ENCODE measurements at places on chromosomes 11 and 22. TPM values are rescaled to one million over a fixed set of nuclear protein-coding genes. Genes with fewer than 3 reads are reported as not detected.

DNA sequence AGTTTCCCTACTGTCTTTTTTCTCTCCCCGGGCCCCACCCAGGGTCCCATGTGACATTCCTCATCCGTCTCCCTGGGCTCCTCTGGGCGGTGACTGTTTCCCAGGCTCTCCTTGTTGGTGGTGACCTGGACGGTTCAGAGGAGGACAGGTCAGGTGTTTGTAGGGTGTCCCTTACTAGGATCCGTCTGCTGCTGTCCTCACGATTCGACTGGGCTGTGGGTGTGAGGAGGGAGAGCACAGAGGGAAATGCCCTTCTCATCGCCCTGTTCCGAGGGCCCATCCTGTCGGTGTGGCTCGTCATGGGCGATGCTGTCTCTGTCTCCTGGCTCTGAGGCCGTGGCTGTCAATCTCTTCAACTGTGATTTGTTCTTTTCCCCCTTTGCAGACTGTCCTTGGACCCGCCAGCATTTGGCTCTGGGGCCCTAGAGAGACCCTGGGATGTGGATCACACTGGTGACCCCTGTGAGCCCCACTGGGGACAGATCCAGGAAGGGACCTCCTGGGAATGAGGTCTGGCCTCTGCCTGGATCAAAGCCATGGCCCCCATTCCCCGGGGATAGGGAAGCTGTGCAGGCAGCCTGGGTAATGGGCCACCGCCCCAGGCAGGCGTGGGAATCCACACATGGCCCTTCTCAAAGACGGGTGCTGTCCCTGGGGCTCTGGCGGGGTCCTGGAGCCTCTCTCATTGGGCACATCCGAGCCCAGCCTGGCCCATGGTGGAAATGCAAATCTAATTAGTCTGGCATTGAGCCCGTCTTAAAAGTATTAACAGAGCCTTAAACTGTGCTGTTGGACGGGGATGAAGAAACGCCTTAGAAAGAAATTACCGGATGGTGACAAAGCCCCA lies 46.8 kb upstream of the KCNQ1OT1 start:
- DNase-seq, result no peak

- no peak for DNase-seq
These were observed 23.5 kb downstream of the MCAM start for GRCh38 chr11:119293461-119293860.

The MMP8 gene
- 14.5 TPM for total RNA-seq

- DNase-seq, result no peak
These were observed 361.6 kb downstream of the TMEM135 start for GRCh38 chr11:87399341-87399740.

- no peak for DNase-seq
These were observed 64.5 kb downstream of the SHISAL1 start for GRCh38 chr22:44247923-44248892.

GRCh38 chr22:49866134-49866533 lies 12.5 kb downstream of the ZBED4 start:
- DNase-seq, result no peak

DNA sequence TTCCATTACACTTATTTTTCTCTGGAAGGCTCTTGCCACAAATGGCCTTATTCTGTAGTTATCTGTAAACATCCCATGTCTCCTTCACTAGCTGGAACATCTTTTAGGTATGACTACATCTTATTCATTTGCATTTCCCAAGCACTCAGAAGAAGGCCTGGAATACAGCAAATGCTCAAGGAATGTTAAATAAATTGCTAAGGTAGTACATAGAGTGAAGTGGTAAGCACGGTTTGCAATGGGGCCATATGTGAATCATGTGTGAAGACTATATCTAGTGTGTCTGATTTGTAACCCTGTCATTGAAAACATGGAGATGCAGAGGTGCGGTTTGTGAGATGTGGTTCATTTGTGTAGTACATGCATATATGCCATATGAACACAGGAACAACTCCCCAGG lies 33.5 kb downstream of the GDPD4 start:
- DNase-seq, result no peak

The USP47 gene
- 119 TPM for total RNA-seq

DNA sequence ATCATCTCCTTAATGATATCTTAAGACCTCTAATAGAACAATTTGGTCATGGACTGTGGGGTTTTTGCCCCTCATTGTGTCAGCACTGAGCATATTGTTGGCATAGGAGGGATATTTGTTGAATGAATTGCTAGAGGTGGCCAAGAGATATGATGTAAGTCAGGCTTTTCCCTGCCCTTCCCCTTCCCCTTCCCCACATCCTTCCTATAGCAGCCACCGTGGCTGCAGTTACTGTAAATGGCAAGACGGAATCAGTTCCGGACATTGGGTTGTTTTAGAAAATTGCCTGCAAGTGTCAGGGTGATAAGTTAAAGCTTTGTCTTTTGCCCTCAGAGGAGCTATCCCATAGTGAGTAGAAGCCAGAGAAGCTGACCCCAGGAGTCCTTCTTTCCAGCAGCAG lies 23.0 kb downstream of the LIMK2 start:
- no peak for DNase-seq

The RBMXL2 gene
- total RNA-seq, result 0.55 TPM

The SLC1A2 gene
- total RNA-seq, result 87.4 TPM

- DNase-seq, result no peak
These were observed 1075.5 kb downstream of the NTM start for GRCh38 chr11:132445859-132446291.

The TALDO1 gene
- 104 TPM for total RNA-seq

The CABP4 gene
- 0.39 TPM for total RNA-seq

DNA sequence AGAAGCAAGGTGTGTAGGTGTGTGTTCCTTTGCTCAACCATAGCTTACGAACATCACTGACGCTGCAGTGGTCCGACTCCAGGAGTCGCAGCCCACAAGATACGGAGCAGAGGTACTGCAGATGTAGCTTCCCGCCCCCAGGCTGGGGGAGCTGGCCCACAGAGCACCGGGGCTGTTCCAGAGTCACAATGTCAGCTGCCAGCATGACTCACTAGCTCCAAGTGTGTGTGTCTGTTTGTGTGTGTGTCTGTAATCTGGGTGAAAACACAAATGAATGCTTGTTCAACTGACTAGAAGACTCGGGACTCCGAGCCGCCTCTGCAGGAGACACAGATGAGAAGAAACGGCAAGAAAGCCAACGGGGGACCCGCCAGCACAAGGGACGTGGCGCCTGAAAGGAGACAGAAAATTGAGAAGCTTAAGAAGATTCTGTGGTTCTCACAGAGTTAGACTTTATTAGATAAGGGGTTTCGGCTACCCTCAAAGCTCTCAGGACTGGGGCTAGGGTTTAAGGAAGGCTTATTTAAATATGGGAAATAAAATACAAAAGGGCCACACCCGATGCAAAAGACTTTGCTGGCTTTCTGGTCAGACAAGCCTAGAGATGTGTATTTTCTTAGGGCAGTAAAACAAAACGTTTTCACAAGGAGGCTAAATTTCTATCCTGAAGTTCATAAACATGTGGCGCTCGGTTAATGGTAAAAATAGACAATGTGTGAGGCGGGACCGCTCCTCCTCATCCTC lies 10.7 kb downstream of the VSIG10L2 start:
- DNase-seq, result no peak

- DNase-seq, result no peak
These were observed 22.8 kb upstream of the GCAT start for GRCh38 chr22:37784829-37785495.

The VSIG2 gene
- total RNA-seq, result 0.20 TPM

DNA sequence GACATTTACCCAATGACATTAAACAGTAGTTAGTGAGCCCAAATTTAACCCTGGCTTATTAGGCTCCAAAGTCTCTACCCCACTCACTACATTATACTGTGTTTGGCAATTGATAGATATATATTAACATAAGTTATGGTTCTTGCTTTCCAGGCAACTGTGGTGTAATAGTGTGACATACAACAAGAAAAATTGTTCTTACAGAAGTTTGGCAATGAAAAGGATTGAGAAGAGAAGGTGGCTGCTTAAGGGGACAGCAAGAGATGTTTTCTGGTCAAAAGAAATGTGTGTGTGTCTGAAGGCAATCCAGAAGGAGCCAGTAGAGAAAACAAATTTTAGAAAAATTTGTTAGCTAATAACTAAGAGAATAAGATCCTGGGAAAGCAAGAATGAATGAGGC lies 132.4 kb downstream of the SWAP70 start:
- DNase-seq, result no peak

GRCh38 chr22:42869888-42870480 lies 12.9 kb upstream of the ARFGAP3 start:
- no peak for DNase-seq

DNA sequence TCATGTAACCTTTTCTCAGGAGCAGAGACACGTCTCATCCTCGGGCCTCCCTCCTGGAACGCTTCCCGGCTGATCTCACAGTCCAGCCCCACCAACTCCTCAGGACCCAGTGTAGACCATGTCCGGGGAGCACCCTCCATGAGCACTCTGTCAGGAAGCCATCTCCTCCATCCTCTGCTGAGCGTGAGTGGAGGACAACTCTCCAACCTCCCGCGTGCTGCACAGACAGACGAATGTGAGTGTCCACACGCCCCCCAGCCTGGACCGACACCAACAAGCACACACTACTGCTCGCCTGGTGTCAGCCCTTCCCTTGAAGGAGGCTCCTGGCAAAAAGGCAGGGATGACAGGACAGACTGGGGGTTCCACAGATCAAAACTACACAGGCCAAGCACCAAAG lies 86.6 kb downstream of the SHANK2 start:
- DNase-seq, result no peak

The MUC15 gene
- not detected for total RNA-seq

The ART1 gene
- total RNA-seq, result not detected

The DTX4 gene
- 28.3 TPM for total RNA-seq

The MIOX gene
- total RNA-seq, result not detected

The INSC gene
- 13.9 TPM for total RNA-seq

The TUBA8 gene
- 9.7 TPM for total RNA-seq

GRCh38 chr22:44244265-44244822 lies 63.6 kb downstream of the PARVG start:
- no peak for DNase-seq

DNA sequence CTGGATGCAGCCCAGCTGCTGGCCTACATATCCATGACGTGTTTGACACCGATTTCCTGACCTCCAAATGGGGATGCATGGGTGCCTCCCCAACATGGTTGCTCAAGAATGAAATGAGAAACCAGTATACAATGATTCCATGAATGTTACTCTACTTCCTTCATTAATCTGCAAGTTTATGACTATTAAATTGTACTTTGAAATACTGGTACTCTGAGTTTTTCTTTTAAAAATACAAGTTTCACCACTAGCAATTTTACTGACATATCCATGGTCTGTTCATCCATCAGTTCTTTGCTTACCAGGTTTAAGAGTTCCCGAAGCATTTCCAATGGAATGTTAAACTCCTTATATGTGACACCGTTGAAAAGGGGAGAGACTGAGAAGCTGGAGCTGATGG lies 39.1 kb downstream of the SERPIND1 start:
- no peak for DNase-seq

GRCh38 chr11:117255966-117256365 lies 23.5 kb downstream of the RNF214 start:
- DNase-seq, result no peak

DNA sequence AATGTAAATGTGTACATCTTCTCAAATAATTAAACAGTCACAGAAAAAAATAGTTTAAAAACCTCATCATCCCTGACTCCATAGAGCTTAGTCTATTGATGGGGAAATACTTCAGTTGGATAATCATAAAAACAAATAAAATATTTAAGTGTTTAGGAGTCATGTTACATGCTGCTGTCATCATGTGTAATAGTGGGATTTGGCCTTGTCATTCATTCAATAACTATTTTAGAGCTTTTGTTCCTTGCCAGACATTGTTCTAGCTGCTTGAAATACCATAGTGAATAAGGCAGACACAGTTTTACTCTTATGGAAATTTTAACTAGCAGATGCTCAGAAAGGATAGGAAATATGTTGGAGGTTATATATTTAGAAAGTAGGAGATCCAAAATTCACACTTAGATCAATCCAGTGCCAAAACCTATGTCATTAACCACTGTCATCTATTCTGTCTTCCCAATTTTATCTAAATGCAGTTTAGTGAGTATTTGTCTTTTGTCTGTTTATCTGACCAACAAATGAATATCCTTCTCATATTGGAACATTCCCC lies 324.7 kb downstream of the CASP12 start:
- DNase-seq, result no peak

DNA sequence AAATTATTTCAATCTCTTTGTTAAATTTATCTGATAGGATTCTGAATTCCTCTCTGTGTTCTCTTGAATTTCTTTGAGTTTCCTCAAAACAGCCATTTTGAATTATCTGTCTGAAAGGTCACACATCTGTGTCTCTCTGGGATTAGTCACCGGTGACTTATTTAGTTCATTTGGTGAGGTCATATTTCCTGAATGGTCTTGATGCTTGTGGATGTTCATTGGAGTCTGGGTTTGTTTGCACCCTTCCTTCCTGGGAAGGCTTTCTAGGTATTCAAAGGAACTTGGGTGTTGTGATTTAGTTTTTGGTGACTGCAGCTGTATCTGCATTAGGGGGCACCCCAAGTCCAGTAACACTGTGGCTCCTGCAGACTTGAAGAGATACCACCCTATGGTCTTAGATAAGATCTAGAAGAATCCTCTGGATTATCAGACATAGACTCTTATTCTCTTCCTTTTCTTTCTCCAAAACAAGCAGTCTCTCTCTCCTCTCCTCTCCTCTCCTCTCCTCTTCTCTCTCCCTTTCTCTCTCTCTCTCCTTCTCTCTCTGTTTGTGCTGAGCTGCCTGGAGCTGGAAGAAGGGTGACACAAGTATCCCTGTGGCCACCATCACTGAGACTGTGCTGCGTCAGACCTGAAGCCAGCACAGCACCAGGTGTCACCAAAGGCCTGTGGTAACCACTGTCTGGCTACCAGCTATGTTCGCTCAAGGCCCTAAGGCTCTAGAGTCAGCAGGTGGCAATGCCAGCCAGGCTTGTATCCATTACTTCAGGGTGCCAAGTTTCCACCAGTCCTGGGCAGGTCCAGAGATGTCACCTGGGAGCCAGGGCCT lies 3.3 kb upstream of the HEPN1 start:
- no peak for DNase-seq

- no peak for DNase-seq
These were observed 61.1 kb upstream of the CD44 start for GRCh38 chr11:35077709-35078469.

All from spinal cord (tissue), 10 donors.